Foreskin fibroblast (primary cell): ENCODE measurements at places on chromosomes 6 and 20.

- DNase-seq = no peak
Observed at GRCh38 chr6:15994814-15995459, 133.9 kb upstream of the MYLIP start.

DNA sequence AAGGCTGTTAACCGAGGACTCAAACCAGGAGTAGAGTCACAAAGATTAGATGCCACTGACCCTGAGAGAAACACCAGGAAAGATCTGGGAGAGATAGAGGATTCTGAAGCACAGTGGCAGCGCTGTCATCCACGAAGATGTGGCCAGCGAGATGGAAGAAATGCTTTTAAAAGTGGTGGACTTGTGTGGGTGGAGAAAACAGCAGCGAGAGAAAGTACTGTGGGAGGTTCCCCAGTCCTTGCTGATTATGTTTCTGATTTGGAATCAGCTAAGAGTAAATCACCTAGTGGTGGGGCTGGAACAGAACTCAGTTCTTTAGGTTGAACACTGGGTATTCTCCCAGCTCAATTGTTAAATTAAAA is 435 bp upstream of the ZNF322 start:
- DNase-seq = peak; percentile 56

DNA sequence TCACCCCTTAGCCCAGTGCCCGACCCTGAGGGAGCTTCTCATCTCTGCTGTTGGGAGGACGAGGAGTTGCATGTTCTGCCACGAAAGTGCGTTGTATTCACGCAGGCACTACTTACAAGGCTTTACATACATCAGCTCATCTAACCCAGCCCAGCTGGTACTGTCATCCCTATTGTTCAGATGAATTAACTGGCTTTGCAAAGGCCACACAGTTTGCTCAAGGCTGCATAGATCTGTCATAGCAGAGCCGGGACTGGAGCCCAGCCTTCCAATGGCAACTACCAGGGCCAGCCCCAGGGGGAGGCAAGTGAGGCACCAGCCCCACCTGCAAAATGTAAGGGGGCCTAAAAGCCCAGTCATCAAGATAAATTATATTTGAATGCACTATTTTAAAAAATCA is 257.6 kb downstream of the NFATC2 start:
- no peak for DNase-seq

DNA sequence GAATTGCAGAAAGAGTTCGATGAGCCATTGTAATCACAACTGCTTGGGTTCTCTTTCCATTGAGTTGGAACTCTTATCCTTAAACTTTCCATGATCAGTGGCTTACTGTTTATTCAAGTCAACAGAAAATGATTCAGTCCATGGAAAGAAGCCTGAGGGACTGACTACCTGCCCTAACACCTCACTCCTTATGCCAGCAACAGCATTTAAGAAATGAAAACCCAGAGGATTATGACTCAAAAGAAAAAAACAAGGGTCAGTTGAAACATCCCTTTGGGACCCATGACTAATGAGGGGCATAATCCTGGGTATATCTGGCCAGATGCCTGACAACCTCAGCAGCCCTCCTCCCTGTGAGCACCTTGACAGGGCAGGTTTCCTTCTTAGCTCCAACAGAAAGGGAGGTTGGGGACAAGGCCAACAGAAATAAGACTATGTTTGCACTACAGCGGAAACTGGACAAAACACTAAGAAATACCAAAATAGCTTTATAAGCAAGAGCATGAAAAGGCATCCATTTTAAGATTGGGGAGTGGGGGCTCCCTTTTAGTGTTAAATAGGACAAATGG is 106.7 kb downstream of the MAP3K5 start:
- DNase-seq = no peak

- no peak for DNase-seq
Observed at GRCh38 chr6:116714296-116714695, 33.3 kb downstream of the KPNA5 start.

- DNase-seq = no peak
Observed at GRCh38 chr20:12638633-12639312, 370.0 kb upstream of the SPTLC3 start.

GRCh38 chr20:57705127-57705899 is 4.5 kb downstream of the PMEPA1 start:
- DNase-seq = no peak

DNA sequence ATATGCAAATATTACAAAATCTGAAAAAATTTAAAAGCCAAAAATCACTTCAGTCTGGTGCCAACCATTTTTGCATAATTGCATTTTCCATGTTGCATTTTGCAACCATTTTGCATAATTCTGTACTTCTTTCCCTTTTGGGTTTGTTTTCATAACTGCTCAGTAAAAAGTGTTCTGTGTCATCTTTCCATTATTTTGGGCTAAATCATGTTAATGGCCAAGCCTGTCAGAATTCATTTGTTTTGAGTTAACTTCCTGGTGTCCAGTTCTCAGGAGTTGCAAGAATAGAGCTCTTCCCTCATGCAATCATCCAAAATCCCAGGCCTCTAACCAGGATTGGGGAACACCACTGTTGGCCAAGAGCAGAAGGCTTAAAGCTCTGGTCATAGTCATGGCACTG is 133.6 kb downstream of the MTHFD1L start:
- DNase-seq = peak; percentile 84

DNA sequence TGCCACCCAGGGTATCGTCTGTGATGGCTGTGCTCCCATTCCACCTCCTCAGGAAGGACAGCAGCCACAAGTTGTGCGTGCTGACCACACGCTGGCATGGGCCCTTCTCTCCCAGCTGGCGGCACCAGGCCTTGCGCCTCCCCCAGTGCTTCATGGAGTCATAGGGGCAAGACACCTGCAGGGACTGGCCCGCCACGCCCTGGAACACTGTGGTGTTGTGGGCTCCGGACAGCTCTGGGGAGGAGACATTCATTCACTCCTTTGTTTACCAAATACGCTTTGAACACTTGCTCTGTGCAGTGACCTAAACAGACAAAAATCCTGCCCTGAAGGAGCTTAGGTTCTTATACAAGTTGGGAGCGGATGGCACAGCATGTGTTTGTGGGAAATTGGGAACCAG is 1.5 kb downstream of the TREM2 start:
- no peak for DNase-seq

GRCh38 chr6:127606131-127606562 is 29.2 kb downstream of the C6orf58 start:
- peak; percentile 16 for DNase-seq

GRCh38 chr20:2887715-2888114 is 14.4 kb downstream of the PTPRA start:
- no peak for DNase-seq

DNA sequence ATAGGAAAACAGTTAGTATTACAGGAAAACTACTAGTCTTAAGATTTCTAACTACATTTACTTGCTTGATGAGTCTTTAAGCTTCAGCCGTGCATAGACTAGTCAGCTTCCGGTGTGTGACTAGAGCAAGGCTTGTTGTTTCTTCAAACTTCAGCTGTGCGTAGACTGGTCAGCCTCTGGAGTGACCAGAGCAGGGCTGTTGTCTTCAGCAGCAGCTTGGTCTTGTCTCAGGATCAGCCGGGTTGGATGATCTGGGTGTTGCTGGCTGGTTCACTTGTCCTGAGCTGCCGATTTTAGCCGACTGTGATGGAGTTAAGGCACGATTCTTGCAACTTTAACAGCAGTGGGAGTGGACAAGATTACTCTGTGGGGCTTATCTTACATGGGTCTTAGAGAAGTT is 44.7 kb downstream of the HLA-C start:
- no peak for DNase-seq

- DNase-seq = peak; percentile 85
Observed at GRCh38 chr6:90375681-90376439, 79.2 kb upstream of the BACH2 start.

DNA sequence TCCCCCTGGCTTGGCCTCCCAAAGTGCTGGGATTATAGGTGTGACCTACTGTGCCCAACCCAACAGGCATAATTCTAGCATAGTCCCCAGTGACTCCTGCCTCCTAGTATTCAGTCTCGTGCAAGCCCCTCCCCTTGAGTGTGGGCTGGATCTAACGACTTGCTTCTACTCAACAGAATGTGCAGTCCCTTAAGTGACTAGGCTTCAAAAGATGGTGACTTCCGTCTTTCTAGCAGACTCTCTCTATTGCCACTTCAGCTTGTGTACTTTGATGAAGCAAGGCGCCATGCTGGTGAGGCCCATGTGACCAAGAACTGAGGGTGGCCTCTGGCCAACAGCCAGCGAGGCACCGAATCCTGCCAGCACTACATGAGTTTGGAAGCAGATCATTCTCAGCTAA is 109.6 kb upstream of the TRAF3IP2 start:
- no peak for DNase-seq

DNA sequence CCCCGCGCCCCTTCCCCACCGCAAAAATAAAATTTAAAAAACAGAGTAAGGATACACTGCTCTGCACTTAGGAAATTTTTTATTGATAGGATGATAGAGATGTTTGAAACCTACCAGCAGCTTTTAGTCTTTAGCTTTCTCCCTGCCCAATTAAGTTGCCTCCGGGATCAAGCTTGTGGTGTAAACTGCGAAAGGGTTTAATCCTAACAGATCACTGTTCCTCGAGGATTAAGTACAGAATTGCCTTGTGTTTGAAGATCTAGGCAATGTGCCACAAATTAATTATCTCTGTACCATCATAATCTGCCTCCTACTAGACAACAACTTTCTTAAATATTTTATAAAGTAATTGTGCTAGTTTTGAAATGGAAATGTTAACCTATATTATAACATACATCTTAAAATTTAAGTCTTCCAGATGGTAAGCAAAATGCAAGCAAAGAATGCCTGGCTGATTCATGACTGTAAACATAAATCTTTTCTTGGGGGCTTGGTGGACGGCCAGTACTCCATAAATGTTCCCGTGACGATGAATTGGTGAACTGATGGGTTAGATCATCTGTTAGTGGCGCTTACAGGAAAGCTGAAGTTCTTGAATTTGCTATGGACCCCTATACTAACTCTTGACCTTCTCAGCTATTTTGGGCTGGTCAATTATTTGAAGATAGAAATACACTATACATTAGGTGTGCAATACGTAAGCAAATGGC is 58.0 kb upstream of the ARHGAP18 start:
- no peak for DNase-seq

DNA sequence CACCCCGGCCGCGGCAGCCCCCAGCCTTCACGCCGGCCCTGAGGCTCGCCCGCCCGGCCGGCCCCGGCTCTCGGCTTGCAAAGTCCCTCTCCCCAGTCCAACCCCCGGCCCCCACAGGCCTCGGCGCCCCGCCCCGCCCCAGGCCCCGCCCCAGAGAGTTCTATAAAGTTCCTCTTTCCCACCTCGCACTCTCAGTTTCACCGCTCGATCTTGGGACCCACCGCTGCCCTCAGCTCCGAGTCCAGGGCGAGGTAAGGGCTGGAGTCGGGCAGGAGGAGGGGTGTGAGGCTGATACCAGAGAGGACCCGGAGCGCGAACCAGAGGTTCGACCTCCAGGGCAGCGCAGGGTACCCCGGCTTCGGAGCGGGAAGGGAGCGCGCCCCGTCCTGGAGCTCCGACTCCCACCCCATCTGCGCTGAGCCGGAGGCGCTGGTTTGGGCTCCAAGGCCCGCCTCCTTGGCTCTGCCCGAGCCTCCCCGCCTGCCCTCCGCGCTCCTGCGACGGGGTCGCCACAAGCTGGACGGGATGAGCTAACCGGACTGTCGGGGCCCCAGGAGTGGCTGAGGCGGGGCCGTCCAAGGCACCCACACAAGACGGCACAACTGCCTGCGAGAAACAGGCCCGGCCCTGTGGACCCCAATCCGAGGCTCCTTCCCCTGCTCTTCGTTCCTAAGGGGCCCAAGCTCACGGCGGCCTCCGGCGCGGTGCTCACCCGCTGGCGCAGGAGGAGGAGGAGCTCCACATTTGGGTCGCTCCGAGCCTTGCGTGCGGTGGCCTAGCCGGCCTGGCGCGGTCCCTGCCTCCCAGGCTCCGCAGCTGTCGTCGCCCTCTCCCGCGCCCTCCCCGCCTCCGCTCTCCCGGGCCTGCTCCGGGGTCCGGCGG is at the start of gene IRF4:
IRF4 (plus strand) TSS at position 194 of the 882 bp plus-strand sequence. CDS start 1,401 bp downstream, outside the sequence.
- no peak for DNase-seq

GRCh38 chr20:7155794-7156193 is 388.3 kb downstream of the BMP2 start:
- DNase-seq = no peak

- DNase-seq = peak; percentile 73
Observed at GRCh38 chr6:35485402-35485877, 11.4 kb downstream of the TEAD3 start.

DNA sequence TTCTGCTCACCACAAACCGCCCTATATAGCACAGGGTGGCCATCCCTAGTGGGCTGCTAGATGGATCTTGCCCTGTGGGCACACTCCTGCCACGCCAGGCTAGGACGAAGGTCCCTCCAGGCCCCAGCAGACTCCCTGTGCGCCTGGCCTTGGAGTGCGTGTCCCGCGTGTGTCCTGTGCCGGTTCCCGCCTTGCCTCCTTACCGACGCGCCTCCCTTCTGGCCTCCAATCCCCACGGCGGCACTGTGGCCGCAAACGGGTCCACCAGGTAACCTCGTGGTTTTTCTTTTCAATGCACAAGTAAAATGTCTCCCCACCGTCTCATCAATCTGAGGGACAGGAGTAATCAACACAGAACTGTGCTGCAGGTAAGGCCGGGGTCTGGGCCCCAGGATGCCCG is 133.8 kb upstream of the PHACTR3 start:
- DNase-seq = no peak

GRCh38 chr20:62031462-62032092 is 34.1 kb downstream of the TAF4 start:
- DNase-seq = no peak

DNA sequence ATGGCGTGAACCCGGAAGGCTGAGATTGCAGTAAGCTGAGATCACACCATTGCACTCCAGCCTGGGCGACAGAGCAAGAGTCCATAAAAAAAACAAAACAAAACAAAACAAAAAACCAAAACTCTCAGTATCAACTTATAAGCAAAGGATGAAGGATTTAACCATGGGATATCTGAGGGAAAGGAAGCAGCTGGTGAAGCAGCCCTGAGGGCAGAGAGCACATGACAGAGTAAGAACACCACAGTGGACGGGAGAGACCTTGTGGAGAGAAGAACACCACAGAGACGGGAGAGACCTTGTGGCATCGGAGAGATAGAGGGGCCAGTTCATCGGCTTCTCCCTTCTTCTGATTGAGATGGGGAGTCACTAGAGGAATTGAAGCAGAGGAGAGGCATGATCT is 697.2 kb downstream of the HDGFL1 start:
- no peak for DNase-seq

DNA sequence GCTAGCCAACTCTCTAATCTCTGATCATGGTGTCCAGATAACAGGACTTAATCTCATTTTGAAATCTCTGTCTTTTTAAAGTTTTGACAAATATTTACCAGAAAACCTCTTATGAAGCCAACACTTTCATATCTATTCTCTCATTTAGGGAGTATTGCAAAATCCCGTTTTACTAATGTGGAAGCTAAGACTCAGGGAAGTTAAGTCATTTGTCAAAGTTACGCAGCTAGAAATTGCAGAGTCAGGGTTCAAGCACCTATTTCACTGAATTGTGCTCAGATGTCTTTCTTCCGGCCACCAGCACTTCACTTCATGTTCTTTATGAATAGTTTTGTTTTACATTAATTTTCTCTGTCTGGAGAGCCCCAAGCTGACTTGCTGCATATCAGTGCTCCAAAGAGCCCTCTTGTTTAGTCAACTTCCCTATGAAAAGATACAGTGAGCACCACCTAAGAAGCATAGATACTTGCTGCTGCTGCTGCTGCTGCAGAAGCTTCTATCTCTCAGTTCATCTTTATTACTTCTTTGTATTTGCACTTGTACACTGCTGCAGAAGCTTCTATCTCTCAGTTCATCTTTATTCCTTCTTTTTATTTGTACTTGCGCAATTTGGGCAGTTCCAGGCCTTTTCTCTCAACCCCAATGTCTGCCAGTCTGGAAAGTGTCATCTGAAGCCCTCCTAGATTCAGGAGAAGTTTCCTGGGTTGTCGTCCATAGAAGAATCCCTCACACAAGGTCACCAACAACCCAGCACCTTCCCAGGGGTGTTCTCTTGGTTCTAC is 329.7 kb downstream of the MAFB start:
- no peak for DNase-seq
